T-cell (primary cell): ENCODE measurements at places on chromosomes 3 and 15. TPM values are rescaled to one million over a fixed set of nuclear protein-coding genes. Genes with fewer than 3 reads are reported as not detected.

Gene CHRFAM7A
- total RNA-seq, result 1.1 TPM

Gene REC114
- not detected for total RNA-seq

GRCh38 chr3:59573911-59574310 lies 524.1 kb upstream of the CFAP20DC start:
- no peak for DNase-seq

GRCh38 chr15:90829942-90830440 lies 38.4 kb upstream of the FURIN start:
- DNase-seq, result peak; percentile 45

Gene CCR4
- total RNA-seq, result 85.4 TPM

Gene KIF15
- total RNA-seq, result 0.41 TPM

DNA sequence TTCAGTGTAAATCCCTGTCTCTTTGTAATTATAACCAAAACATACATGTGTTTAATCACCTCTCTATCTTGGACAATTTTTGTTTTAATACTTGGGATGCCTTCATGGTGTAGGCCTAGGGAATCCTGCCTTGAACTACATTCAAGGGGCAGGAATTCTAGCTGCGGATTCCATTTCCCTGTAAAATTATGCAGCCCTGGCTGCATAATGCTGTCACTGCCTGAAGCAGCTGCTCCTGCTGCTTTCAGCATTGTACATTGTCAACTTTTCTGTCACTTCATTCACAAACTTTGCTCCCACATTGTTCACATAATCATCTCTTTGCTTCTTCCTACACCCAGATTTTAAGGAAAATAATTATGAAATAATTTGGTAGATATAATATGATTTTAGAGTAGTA lies 638.7 kb downstream of the RBMS3 start:
- DNase-seq, result no peak

Gene FAM107A
- total RNA-seq, result not detected

Gene CLDN18
- total RNA-seq, result not detected

GRCh38 chr15:29016518-29016917 lies 130.7 kb downstream of the APBA2 start:
- no peak for DNase-seq
